ENCODE measurements at places on chromosomes 2 and 18.

DNA sequence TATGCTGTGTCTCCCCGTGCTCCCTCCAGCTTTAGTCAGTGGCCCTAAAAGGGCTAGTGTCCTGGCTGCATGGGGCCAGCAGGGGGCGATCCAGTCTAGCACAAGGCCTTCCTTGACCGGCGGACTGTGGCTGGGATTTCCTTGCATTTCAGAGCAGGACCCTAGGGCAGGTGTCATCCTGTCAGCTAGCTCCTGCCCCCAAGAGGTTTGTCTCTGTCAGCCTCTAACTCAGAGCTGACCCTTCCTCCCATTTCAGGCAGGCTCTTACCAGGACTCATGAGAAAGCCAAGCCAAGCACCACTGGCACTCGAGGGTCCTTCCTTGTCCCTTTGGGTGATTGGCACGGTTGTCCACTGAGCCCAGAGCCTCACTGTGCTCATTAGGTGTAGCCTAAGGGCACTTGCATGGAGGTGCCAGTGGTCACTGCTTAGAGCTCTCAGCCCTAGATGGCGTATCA is 140.3 kb downstream of the RPIA start:
- DNase-seq, result no peak

GRCh38 chr2:199144036-199144435 is 313.7 kb downstream of the SATB2 start:
- no peak for DNase-seq

DNA sequence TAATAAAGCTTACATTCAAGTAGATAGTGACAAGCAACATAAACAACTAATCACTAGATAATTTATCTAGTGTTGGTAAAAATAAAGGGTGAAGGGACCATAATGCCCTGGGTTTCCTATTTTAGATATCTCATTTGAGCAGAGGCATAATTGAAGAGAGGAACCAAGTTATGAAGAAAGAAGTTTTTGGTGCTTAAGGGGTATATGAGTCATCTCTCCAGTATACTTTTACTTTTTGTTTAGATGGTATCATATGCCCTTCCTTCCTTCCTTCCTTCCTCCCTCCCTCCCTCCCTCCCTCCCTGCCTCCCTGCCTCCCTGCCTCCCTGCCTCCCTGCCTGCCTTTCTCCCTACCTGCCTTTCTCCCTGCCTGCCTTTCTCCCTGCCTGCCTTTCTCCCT is 1053.5 kb upstream of the CELF4 start:
- no peak for DNase-seq

- peak; percentile 33 for DNase-seq
Observed at GRCh38 chr18:79200546-79201268, 131.5 kb downstream of the ATP9B start.

DNA sequence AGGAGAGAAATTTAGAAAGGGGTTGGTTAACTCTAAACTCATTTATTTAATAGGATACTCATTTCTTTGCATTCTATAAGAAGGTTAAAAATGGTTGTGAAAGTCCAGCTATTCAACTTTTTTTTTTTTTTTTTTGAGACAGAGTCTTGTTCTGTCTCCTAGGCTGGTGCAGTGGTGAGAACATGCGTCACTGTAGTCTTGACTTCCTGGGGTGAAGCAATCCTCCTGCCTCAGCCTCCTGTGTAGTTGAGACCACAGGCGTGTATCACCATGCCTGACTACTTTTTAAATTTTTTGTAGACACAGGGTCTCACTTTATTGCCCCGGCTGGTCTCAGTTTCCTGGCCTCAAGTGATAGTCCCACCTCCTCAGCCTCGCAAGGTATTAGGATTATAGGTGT is 11.9 kb downstream of the ELP2 start:
- DNase-seq, result peak; percentile 10

DNA sequence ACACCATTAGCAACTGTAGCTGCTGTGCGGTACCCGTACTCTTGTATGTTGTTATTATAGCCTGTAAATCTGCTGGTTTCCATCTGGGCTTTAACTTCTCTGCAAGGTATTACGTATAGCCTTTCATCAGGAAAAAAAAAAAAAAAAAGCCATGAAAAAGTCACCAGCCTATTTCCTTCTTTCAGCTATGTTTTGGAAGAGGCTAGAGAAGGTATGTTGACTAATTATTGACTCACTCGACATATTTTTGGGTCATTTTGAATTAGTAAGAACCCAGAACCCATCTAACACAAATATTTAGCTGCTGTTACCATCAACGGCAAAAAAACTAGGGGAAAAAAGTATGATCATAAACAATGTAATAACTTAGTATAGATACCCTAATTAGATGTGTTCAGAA is 1395.6 kb downstream of the SUCLG1 start:
- DNase-seq, result no peak

DNA sequence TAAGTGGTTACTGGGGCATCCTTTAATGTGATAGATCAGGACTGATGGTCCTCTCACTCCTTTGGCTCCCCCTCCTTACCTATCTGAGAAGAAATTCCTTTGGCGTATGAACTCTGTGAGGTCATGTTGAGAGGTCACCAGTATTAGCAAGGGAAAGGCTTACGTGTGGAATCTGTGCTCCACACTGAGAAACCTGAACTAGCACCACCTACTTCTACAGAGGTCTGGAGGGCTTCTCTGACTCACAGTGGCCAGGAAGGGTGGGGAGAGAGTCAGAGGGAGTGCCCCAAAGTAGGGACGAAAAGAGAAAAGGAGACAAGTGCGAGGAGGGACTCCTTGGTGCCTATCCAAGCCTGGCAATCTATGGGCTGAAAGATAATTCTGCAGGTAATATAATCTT is 348.6 kb downstream of the TNS1 start:
- no peak for DNase-seq

DNA sequence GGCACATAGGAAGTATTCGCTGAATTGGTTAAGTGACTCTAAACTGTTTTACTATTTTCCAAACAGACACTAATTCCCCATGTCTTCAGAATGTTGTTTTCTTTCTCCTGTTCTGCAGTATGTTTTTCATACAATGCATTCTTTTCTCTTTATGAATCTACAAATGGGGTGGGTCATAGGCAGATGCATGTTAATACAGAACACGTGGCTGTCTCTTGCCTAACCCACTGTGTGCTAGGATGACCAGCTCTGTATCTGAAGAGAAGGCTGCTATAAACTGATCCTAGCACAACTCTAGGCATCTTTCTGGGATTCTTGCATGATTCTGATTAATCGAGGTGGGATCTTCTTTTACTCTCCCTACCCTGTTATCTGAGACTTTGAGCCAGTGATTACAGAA is 826.0 kb downstream of the PLCL1 start:
- DNase-seq, result no peak

GRCh38 chr2:67318993-67319481 is 78.1 kb upstream of the ETAA1 start:
- DNase-seq, result no peak

DNA sequence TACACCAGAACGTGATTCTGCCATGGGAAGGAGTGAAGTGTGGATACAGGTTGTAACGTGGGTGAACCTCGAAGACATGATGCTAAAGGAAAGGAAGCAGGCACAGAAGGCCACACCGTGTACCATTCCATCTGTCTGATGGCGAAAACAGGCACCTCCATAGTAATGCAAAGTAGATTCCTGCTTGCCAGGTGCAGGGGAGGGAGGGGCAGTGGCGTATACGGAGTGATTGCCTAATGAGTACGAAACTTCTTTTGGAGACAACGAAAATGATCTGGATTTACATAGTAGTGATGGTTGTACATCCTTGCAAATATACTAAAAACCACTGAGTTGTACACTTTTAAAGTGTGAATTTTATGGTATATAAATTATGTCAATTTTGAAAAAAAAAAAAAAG is 106.7 kb downstream of the GBX2 start:
- DNase-seq, result no peak

DNA sequence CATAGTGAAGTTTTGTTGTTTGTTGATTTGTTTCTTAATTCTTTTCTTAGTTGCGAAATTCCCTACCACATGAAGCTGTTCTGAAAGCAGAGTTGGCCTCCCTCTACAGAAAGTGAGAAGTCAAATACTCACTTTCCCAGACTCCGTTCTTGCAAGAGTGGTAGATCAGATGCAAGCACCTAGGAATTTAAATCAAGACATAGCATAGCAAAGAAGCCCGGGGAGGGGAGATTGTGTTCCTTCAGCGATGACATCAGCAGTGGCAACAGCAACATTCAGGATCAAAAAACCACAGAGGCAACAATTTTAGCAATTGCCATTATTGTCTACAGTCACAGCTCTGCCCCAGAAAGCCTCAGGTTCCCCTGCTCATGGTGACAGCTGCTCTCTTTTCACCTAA is 580.0 kb downstream of the RNF144A start:
- DNase-seq, result no peak

GRCh38 chr2:108212671-108213070 is 27.1 kb upstream of the SULT1C3 start:
- DNase-seq, result no peak

- no peak for DNase-seq
Observed at GRCh38 chr18:28176948-28177827, at the start of gene CDH2. CDH2 (minus strand) TSS chr18:28177130; CDS start chr18:28177022, 108 bp downstream.

GRCh38 chr2:178804791-178805190 is 2.4 kb downstream of the TTN start:
- no peak for DNase-seq

GRCh38 chr2:108215794-108216211 is 24.0 kb upstream of the SULT1C3 start:
- DNase-seq, result no peak

DNA sequence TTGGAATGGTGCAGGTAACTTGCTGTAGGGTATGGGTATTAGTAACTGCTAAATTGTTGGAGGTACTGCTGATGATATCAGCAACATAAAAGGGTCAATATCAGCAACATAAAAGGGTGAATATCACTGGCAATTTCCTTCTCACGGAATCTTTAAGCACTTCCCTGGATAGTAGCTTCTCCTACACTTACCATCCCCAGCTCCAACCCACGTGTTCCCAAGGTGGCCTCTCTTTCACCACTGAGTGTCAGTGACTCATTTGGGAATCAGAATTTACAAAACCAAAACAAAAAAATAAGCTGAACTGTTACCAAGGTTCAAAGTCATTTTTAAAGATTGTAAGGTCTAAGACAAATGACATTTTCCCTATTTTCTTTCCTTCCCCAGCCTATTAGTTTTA is 70.8 kb downstream of the LRP2 start:
- DNase-seq, result no peak

DNA sequence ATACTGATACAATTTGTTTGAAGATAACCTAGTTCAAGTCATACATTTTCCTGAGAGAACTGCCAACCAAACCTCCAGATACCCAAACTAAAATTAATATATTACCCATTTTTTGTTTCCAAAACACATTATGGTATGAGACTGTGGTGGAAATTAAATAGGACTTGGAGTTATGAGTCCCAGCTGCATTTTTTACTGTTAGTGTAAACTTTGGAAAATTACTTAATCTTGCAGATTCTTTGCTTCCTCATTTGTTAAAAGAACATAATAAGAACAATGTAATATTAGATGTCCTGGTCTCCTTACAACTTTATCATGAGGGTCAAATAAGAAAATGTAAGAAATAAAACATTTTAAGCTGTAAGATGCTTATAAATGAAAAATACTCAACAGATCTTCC is 98.2 kb upstream of the TRIB2 start:
- DNase-seq, result no peak

- DNase-seq, result no peak
Observed at GRCh38 chr2:67872481-67872880, 190.3 kb downstream of the C1D start.

- DNase-seq, result no peak
Observed at GRCh38 chr2:237207646-237208045, 122.0 kb downstream of the COPS8 start.

- DNase-seq, result no peak
Observed at GRCh38 chr18:79111483-79111882, 42.3 kb downstream of the ATP9B start.

DNA sequence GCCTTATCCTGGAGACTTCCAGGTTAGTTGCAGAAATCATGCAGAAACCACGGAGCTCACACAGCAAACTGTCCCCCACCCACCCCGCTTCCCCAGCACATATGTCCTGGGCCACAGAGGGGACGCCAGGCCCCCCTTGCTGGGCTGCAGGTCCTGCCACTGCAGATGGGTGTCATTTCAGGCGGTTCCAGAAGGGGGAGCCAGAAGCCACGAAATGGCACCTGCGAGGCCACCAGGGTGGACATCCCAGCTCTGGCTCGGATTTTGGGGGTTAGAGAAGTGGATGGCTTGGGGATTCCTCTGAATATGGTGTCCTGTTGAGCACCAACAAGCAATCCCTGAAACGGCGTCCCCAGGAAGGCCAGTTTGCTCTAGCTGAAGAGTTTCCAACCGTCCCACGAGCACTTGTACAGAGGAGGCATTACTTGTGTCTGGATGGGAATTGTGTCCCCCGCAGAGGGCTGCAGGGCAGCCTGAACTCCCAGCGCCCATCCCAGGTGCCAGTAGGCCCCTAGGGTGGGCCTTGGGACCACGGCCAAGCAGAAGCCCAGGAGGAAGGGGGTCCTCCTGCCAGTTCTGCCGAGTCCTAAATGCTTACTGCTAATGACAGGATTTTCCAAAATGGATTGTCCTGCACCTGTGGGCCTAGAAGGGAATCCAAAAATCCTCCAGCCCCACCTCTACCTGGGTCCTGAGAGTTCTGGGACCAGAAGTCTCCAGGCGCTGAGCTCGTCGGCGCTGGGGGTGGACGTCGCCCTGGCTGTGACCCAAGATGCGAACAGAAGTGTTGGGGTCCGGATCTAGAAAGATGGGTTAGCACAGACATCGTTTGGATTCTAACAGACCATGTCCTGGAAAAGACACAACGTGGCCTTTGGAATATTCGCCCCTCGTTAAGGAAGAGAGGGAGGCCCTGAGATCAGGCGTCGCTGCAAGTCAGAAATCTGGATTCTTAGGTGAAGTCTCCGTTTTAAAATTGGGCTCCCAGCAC is 14.6 kb upstream of the NFATC1 start:
- peak; percentile 53 for DNase-seq

GRCh38 chr2:134169788-134170187 is 84.1 kb upstream of the MGAT5 start:
- DNase-seq, result no peak

DNA sequence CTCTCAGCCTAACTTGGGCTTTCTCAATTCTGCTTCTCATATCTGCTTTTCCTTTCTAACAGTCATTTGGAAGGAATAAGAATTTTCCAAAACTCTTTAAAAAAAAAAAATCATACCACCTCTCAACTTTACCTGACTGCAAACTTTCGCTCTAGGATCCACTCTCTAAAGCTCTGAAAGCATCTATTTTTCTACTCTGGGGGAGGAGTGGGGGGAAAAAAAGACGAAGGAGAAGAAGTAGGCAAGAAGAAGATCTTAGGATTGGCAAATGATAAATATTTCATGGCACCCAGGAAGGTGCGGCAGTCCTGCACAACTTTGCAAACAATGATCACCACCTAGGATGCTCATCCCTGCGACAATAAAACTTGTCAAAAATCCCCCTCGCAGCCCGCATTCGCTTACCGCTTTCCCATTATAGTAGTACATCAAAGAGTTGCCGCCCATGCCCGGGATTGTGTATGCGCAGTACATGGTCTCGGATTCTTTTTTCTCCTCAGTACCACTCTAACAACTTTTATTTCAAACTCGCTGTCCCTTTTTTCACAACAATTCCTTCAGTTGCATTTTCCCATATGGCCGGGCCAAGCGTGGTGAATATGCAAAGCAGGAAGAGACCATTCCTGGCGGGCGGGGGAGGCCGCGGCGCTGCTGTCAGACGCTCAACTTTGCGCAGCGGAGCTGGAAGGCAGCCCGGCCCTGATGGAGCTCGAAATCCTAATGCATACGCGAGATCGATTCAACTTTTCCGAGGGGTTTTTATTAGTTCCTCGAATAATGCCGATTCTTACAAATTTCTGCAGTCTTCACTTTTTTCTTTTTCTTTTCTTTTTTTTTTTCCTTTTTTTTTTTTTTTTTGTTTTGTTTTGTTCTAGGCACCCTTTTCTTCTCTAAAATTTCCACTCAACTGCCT is 266.5 kb downstream of the TCF4 start:
- DNase-seq, result peak; percentile 33

- DNase-seq, result peak; percentile 33
Observed at GRCh38 chr2:203328760-203329540, 756 bp downstream of the ABI2 start.

Data from T-helper 1 cell (primary cell).